NAMALWA (cell line): ENCODE measurements at places on chromosomes 12 and 14.

- no peak for DNase-seq
Observed at GRCh38 chr12:131389054-131390013, 321.6 kb upstream of the SFSWAP start.

DNA sequence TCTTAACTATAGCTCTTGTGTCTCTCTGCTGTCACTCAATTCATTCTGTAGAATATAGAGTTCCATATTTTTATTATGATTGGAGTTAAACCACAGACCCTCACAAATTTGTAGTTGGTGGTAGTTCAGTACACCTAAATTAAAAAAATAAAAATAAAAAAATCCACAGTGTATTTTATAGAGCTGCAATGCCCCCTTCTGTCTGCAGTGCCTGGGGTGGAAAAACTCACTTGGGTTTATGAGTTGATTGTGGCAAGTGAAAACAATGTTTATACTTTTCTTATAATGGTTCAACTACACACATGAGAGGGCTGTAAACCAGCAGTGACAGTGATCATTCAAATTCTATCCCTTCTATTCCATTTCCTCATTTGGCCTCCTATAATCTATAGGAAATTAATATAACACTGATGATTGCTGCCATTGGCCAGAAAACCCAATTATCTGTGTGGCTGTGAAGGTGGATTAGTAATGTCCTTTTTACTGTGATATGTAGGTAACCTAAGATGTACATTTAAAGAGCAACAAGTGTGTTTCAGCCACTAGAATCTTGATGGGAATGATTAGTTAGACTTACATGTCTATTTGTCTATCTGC, 166.9 kb upstream of the LRIG3 start:
- no peak for DNase-seq

GRCh38 chr12:132344601-132345000, 15.2 kb upstream of the GALNT9 start:
- no peak for DNase-seq

DNA sequence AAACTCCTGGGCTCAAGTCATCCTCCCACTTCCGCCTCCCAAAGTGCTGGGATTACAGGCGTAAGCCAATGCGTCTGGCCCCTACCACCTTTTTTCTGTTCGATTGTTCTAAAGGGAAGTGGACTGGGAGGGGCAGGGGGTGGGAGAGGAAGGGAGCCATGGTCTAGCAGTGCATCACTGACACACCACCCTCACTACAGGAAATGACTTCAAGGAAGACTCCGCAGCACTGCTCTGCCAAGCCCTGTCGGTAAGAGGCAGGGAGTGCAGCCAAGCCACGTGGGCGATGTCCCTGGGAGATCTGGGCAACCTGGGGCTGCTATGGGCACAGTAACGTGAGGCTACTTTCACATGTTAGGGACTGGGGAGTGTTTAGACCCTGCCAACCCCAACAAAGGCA, 18.0 kb downstream of the LRRC74A start:
- DNase-seq: no peak

DNA sequence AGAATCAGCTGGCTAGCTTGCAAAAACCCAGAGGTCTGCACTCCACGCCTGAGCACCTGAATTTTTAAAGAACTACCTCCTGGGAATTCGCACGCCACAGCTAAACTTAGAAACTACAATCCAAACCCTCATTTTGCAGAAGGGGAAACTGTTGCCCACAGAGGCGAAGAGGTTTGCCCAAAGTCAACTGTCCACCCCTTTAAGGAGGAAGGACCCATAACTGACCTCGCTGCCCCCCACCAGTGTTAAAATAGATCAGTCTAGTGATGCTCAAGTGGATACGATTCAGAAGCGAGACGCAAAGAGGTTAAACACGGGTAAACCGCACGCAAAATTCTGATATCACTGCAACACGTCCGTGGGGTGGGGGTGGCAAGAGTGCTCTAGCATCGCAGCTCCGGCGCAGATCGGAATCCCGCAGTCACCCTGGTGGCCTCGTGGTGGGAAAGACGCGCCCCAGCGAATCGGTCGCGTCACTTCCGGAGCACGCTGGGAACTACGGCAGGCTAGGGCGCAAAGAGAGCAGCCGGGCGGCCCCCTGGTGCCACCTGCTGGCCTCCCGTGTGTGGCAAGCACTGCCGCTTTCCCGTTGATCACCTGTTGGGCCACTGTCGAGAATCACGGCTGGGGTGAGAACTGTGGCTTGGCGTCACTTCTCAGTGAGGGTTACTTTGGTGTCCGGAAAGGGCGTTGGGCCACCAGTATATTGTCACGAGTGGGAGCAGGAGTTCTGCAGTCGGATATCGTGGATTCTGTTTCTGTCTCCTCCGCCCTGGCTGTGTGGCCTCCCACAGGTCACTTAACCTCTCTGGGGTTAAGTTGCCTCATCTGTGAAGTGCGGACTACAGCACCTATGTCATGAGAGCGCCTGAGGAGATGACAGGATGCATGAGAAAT, at the start of gene ALKBH2:
TSS of gene ALKBH2 (minus strand) at position 451 of the 897 bp plus-strand sequence. CDS start 686 bp downstream, outside the sequence.
- DNase-seq: peak; percentile 96

DNA sequence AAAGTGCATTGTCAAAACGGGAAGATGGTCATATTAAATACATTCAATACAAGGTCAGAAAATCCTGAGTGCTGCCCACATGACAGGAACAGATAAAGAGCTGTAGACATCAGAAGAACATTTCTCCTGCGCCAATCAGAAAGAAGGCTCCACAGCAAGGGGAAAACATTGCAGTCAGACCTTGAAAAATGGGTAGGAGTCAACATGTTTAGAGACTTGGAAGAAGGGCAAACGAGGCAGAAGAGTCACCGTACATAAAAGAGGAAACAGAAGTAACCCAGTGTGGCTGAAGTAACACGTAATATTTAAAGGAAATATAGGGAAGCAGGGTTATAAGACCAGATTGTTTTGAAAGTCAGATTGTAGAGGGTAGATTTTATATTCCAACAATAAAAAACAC, 11.9 kb downstream of the SPPL3 start:
- DNase-seq: no peak

DNA sequence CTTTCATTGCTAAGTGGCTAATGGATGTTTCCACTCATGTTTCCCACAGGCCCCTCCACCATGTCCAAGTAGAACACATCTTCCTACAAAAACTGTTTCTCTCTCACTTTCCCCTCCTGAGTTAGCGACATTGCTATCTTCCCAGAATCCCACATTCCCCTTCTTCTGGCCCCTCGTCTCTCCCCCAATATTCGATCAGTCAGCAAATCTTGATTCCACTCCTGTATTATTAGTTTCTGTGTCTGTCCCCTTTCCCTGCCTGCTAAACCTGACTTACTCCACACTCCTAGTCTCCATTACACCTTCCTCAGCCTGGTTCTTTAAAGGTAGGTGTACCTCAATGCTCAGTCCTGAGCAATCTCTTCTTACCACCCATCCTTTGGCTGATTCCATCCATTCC, 19.3 kb upstream of the SAMD4A start:
- DNase-seq: no peak

GRCh38 chr12:129911428-129912049, 7.7 kb upstream of the TMEM132D start:
- DNase-seq: peak; percentile 54

GRCh38 chr12:104292872-104293794, 10.4 kb upstream of the EID3 start:
- DNase-seq: no peak

GRCh38 chr12:105581420-105581819, 250.9 kb downstream of the C12orf75 start:
- no peak for DNase-seq

GRCh38 chr12:57905812-57906475, 35.4 kb upstream of the ATP23 start:
- DNase-seq: no peak

DNA sequence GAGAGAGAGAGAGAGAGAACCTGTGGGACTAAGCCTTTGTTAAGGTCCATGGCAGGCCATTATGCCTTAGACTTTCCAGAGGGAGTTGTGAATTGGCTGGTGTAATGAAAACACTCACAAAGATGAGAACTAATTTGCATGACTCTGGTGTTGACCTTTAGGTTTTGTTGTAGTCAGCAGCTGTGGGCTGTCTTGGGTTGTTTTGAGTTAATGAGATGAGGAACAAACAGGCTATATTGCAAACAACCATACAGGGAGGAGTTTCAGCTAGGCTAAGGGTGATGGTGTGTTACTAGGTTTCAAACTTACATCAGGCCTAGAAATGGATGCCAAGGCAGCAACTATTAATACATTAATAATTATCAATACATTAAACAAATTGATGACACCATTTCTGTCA, 26.3 kb downstream of the ATXN7L3B start:
- no peak for DNase-seq
